ENCODE measurements at places on chromosomes 5 and 9. TPM values are rescaled to one million over a fixed set of nuclear protein-coding genes. Genes with fewer than 3 reads are reported as not detected.
A peak's percentile ranks its signal among the peaks of the same experiment; 100 is the strongest.

DNA sequence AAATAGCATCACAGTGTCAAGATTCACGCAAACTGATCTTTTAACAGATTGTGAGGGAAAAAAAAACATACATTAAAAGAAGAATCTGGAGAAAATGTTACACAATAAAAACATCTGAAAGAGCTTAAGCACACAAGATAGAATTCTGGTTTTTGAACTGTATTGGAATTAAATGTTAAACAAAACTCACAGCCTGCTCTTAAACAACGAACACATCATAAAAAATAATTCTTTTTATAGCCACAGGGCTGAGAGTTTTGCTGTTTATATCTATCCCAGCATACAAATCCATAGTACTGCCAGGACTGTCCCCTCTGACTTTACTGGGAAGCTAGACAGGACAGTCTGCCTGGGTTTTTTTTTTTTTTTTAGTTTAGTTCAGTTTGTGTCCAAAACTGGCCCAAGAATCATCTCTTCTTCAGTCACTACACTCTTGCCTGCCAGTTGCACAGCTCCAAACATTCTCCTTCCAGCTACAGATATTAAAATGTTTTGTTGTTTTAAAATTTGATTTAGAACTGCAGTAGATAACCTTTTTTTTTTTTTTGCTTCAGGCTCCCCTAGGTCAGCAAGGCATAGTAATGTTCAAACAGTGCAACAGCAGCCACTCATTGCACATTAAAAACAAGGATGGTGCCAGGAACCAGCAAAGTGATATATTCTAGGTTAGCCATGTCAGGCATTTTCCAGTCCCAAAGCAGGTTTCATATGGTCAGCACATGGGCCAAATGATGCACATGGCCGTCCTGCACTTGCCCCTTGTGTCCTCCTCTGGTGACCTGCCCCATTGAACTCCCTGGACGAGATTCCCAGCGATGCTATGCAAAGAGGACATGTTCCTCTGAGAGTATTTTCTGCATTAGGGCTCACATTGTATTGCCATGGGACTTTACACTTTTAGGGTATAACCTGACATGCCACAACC is 173.6 kb downstream of the ARL15 start:
- DNase-seq: no peak
- no peaks in the 10 kb centered on the region for H3K4me1 ChIP-seq
- H3K36me3 ChIP-seq: no peaks in the 10 kb centered on the region
- H3K27ac ChIP-seq: no peak overlapping the region
- H3K27me3 ChIP-seq: no peaks in the 10 kb centered on the region

ZNF618 gene
- total RNA-seq: 7.0 TPM

- H3K36me3 ChIP-seq: no peaks in the 10 kb centered on the region
- H3K27me3 ChIP-seq: peaks cover 10% of the 10 kb centered on the region
- DNase-seq: no peak
- no peak overlapping the region for H3K4me3 ChIP-seq
- H3K4me1 ChIP-seq: no peaks in the 10 kb centered on the region
Observed at GRCh38 chr5:176744584-176744965, 65.8 kb upstream of the UNC5A start.

- no peaks in the 10 kb centered on the region for H3K27me3 ChIP-seq
- no peak overlapping the region for H3K4me3 ChIP-seq
- no peak overlapping the region for H3K27ac ChIP-seq
- no peak for DNase-seq
- H3K4me1 ChIP-seq: no peaks in the 10 kb centered on the region
Observed at GRCh38 chr5:172144931-172145869, 42.8 kb downstream of the STK10 start.

C5orf52 gene
- total RNA-seq: not detected

DNA sequence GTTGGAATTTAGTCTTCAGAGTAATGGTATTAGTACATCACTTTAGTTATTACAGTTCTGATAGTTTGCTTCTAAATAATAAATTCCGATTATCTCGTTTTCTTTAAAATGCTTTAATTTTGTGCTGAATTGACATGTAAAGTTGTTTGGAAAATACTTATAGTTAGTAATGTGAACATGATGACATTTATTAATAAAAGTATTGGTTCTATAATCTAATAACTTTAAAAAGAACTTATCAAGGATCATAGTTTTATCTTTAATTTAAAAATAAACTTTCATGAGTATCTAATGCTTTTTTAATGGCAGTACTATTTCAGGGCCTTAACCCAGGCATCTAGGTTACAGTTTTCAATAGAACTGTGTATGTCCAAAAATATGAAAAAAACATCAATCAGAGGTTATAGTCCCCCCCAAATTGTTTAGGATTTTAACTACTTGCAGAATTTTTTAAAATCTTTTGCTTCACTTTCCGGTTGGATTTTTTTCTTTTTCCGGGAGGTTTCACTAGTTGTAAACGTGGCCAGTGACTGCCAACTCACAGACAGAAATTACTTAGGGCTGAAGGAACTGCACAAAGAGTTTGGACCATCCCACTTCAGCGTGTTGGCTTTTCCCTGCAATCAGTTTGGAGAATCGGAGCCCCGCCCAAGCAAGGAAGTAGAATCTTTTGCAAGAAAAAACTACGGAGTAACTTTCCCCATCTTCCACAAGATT is 680 bp downstream of the GPX8 start:
- H3K36me3 ChIP-seq: no peaks in the 10 kb centered on the region
- no peaks in the 10 kb centered on the region for H3K27me3 ChIP-seq
- H3K27ac ChIP-seq: no peak overlapping the region
- DNase-seq: no peak

CCNJL gene
- 0.79 TPM for total RNA-seq

DNA sequence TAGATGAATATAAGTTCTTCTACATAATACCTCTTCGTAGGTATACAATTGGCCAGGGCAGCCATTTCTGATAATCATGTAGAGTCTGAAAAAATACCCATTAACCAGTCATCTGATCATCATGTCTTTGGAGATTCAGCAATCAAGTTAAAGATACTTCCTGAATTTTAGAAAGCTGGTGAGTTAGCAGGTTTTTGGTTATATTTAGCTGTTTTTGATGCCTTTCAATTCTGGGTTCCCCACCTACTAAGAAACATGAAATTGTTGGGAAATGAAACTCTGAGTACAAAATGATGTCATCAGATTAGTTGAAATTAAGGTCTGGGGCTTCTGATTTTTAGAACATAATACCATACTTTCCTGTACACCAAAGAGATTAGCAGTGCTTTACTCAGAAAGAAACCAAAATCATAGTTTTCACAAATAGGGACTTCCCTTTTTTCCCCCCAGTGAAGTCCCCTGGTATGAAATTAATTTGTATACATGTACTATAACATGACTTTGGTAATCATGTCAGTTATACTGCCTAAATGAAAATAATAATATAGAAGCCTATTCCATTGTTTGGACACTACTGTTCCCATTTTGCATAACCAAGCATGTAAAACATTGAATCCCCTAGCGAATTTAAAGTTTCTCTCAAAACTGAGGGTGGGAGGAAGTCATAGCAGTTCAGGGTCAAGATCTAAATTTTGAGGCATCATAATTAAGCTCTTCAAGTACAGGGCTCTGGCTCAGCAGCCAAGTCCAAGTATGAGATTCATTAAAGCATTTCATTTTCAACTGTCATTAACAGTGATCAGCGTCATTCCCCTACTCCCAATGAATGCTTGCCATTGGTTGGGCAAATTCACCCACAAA is 17.9 kb downstream of the PRLR start:
- no peaks in the 10 kb centered on the region for H3K36me3 ChIP-seq
- no peak overlapping the region for H3K27ac ChIP-seq
- no peaks in the 10 kb centered on the region for H3K4me1 ChIP-seq

- no peaks in the 10 kb centered on the region for H3K4me1 ChIP-seq
- H3K27me3 ChIP-seq: no peaks in the 10 kb centered on the region
- DNase-seq: no peak
- no peaks in the 10 kb centered on the region for H3K36me3 ChIP-seq
- H3K27ac ChIP-seq: no peak overlapping the region
Observed at GRCh38 chr9:12230708-12231107, 462.5 kb upstream of the TYRP1 start.

- no peaks in the 10 kb centered on the region for H3K27me3 ChIP-seq
- peak overlapping the region; percentile 78 for H3K4me3 ChIP-seq
- no peak for DNase-seq
- no peak overlapping the region for H3K27ac ChIP-seq
- H3K4me1 ChIP-seq: no peaks in the 10 kb centered on the region
Observed at GRCh38 chr9:75892216-75892911, 1.9 kb downstream of the PCSK5 start.

DNA sequence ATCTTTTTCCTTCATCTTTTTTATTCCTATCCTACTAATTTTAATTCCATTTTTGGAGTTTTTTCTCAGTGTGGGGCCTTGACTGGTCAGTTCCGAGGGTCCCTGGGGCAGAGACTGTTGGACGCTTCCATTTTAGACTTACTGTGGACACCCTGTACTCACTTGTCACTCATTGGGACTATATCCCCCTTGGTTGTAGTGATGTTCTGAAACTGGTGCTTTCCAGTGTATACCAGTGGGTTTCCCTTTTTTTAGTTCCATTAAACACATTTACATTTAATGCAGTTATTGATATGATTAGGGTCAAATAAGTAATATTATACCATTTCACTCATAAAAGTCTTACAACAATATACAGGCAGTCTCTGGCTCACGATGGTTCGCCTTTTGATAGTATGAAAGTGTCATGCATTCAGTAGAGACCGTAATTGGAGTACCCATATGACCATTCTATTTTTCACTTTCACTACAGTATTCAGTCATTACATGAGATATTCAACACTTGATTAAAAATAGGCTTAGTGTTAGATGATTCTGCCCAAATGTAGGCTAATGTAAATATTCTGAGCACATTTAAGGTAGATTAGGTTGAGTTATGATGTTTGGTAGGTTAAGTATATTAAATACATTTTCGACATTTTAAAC is 46.0 kb downstream of the CNOT6 start:
- H3K27me3 ChIP-seq: no peaks in the 10 kb centered on the region
- H3K4me3 ChIP-seq: no peak overlapping the region
- no peaks in the 10 kb centered on the region for H3K36me3 ChIP-seq
- no peak overlapping the region for H3K27ac ChIP-seq
- H3K4me1 ChIP-seq: peaks cover 6% of the 10 kb centered on the region
- DNase-seq: no peak

DNA sequence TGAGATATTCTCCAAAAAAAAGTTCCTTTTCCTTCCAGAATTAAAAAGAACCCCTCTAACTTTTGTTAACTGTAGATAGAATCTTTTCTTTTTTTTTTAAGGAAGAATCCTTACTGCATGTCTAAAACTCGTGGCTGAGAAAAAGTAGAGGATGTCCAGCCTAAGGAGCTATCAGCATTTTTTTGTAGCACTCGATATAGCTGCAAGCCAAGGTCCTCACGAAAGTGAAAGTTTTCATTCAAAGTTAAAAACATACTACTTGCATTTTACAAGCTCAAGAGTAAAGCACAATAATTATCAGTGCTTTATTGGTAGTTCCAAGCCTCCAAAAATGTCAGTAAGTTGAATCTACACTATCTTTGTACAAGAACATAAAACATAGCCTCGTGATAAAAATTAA is 28.7 kb upstream of the ZSWIM6 start:
- H3K36me3 ChIP-seq: no peaks in the 10 kb centered on the region
- H3K4me3 ChIP-seq: no peak overlapping the region
- no peak for DNase-seq
- H3K27me3 ChIP-seq: no peaks in the 10 kb centered on the region
- H3K4me1 ChIP-seq: no peaks in the 10 kb centered on the region
- H3K27ac ChIP-seq: no peak overlapping the region

DMRT1 gene
- not detected for total RNA-seq

GRCh38 chr9:97543561-97543960 is 42.1 kb downstream of the TMOD1 start:
- no peaks in the 10 kb centered on the region for H3K27me3 ChIP-seq
- no peak overlapping the region for H3K27ac ChIP-seq
- H3K4me1 ChIP-seq: no peaks in the 10 kb centered on the region
- no peaks in the 10 kb centered on the region for H3K36me3 ChIP-seq
- DNase-seq: no peak

NEK6 gene
- total RNA-seq: 63.4 TPM

- no peak overlapping the region for H3K4me3 ChIP-seq
- no peaks in the 10 kb centered on the region for H3K4me1 ChIP-seq
- no peaks in the 10 kb centered on the region for H3K27me3 ChIP-seq
- no peaks in the 10 kb centered on the region for H3K36me3 ChIP-seq
- no peak overlapping the region for H3K27ac ChIP-seq
Observed at GRCh38 chr9:75053869-75054268, 25.8 kb upstream of the CARNMT1 start.

PCDHGA8 gene
- 0.38 TPM for total RNA-seq

FOXD4L6 gene
- not detected for total RNA-seq

CDX1 gene
- total RNA-seq: not detected

ECM2 gene
- 22.2 TPM for total RNA-seq

- no peak overlapping the region for H3K4me3 ChIP-seq
- no peak overlapping the region for H3K27ac ChIP-seq
- H3K36me3 ChIP-seq: no peaks in the 10 kb centered on the region
- DNase-seq: no peak
Observed at GRCh38 chr5:180168758-180169157, 40.3 kb downstream of the RASGEF1C start.

ZSWIM6 gene
- total RNA-seq: 7.2 TPM

OR13C9 gene
- total RNA-seq: 0.29 TPM

DCANP1 gene
- total RNA-seq: not detected

DNA sequence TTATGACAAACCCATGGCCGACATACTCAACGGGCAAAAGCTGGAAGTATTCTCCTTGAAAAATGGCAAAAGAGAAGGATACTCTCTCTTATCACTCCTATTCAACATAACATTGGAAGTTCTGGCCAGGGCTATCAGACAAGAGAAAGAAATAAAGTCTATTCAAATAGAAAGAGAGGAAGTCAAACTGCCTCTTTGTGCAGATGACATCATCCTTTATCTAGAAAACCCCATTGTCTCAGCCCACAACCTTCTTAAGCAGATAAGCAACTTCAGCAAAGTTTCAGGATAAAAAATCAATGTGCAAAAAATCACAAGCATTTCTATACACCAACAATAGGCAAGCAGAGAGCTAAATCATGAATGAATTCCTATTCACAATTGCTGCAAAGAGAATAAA is 1799.9 kb upstream of the ACO1 start:
- H3K36me3 ChIP-seq: no peaks in the 10 kb centered on the region
- H3K4me1 ChIP-seq: no peaks in the 10 kb centered on the region
- H3K27ac ChIP-seq: no peak overlapping the region
- H3K27me3 ChIP-seq: no peaks in the 10 kb centered on the region

PCDHA12 gene
- not detected for total RNA-seq

GRCh38 chr9:110919050-110919435 is 119.2 kb downstream of the LPAR1 start:
- H3K36me3 ChIP-seq: no peaks in the 10 kb centered on the region
- H3K4me1 ChIP-seq: no peaks in the 10 kb centered on the region
- H3K27ac ChIP-seq: no peak overlapping the region
- no peak overlapping the region for H3K4me3 ChIP-seq
- no peaks in the 10 kb centered on the region for H3K27me3 ChIP-seq

DNA sequence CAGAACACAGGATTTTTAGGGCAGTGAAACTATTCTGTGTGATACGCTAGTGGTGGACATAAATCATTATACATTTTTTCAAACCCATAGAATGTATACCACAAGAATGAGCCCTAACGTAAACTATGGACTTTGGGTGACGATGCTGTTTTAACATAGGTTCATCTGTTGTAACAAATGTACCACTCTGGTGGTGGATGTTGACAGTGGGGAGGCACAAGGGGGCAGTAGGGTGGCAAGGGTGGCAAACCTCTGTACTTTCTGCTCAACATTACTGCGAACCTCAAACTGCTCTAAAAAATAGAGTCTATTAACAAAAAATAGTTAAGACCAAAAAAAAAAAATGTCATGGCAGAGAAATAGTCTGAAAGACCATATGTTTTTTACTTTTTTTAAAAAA is 9.1 kb upstream of the MVB12B start:
- no peaks in the 10 kb centered on the region for H3K27me3 ChIP-seq
- no peak overlapping the region for H3K4me3 ChIP-seq
- H3K4me1 ChIP-seq: no peaks in the 10 kb centered on the region
- no peak overlapping the region for H3K27ac ChIP-seq
